ENCODE measurements at places on chromosomes 7 and 10. TPM values are rescaled to one million over a fixed set of nuclear protein-coding genes. Genes with fewer than 3 reads are reported as not detected.

The SYCE1 gene
- 0.19 TPM for total RNA-seq

The AKR1D1 gene
- total RNA-seq: not detected

The AGAP3 gene
- total RNA-seq: 45.9 TPM

The CALML3 gene
- not detected for total RNA-seq

The GDF2 gene
- not detected for total RNA-seq

The ZNF853 gene
- 0.19 TPM for total RNA-seq

The BUB3 gene
- 271 TPM for total RNA-seq
